ENCODE measurements at places on chromosomes 5 and 9. TPM values are rescaled to one million over a fixed set of nuclear protein-coding genes. Genes with fewer than 3 reads are reported as not detected.

- no peaks in the 10 kb centered on the region for H3K4me1 ChIP-seq
- H3K27me3 ChIP-seq: peaks cover 8% of the 10 kb centered on the region
- H3K4me3 ChIP-seq: no peak overlapping the region
- no peak for DNase-seq
- no peak overlapping the region for H3K27ac ChIP-seq
Observed at GRCh38 chr5:137061382-137061781, 437.7 kb downstream of the SPOCK1 start.

DNA sequence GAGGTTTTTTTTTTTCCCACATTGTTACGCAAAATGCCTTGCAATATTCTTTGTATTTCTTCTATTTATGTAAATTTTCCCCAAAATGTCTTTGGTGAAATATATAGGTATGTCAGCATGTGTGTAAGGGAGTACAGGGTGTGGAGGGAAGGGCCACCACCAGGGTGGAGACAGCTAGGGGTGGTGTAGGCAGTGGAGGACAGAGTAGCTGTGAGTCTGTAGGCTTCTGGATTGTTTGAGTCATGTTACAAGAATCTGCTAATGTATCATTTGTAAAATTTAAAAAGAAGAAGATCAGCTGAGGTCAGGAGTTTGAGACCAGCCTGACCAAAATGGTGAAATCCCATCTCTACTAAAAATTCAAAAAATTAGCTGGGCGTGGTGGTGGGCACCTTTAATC is 175.5 kb downstream of the NXNL2 start:
- no peaks in the 10 kb centered on the region for H3K4me1 ChIP-seq
- no peak for DNase-seq
- H3K4me3 ChIP-seq: no peak overlapping the region
- no peak overlapping the region for H3K27ac ChIP-seq
- peaks cover 13% of the 10 kb centered on the region for H3K27me3 ChIP-seq

- H3K4me3 ChIP-seq: peak overlapping the region; percentile 90
- peaks cover 42% of the 10 kb centered on the region for H3K4me1 ChIP-seq
- H3K36me3 ChIP-seq: peaks cover 16% of the 10 kb centered on the region
Observed at GRCh38 chr5:95960667-95961616, 709 bp downstream of the ELL2 start.

GRCh38 chr9:6384732-6385131 is 28.3 kb upstream of the UHRF2 start:
- no peak for DNase-seq
- H3K36me3 ChIP-seq: no peaks in the 10 kb centered on the region
- no peak overlapping the region for H3K4me3 ChIP-seq
- H3K4me1 ChIP-seq: no peaks in the 10 kb centered on the region
- H3K27ac ChIP-seq: no peak overlapping the region
- peaks cover 5% of the 10 kb centered on the region for H3K27me3 ChIP-seq

GRCh38 chr5:126456217-126456820 is 33.1 kb downstream of the GRAMD2B start:
- H3K4me3 ChIP-seq: no peak overlapping the region
- no peak overlapping the region for H3K27ac ChIP-seq
- no peaks in the 10 kb centered on the region for H3K27me3 ChIP-seq

- H3K36me3 ChIP-seq: peaks cover 16% of the 10 kb centered on the region
- H3K4me1 ChIP-seq: peaks cover 19% of the 10 kb centered on the region
- no peak for DNase-seq
- H3K4me3 ChIP-seq: no peak overlapping the region
- peak overlapping the region; percentile 72 for H3K27ac ChIP-seq
Observed at GRCh38 chr9:137762414-137763061, 115.0 kb upstream of the CACNA1B start.

GRCh38 chr9:101442318-101442717 is 6.7 kb upstream of the ALDOB start:
- H3K27me3 ChIP-seq: peaks cover 27% of the 10 kb centered on the region
- no peak overlapping the region for H3K27ac ChIP-seq
- no peaks in the 10 kb centered on the region for H3K36me3 ChIP-seq
- H3K4me3 ChIP-seq: no peak overlapping the region
- DNase-seq: no peak

GRCh38 chr5:28450997-28451396 is 1412.6 kb upstream of the CDH9 start:
- DNase-seq: no peak
- no peak overlapping the region for H3K4me3 ChIP-seq
- H3K27ac ChIP-seq: no peak overlapping the region
- H3K27me3 ChIP-seq: no peaks in the 10 kb centered on the region
- no peaks in the 10 kb centered on the region for H3K4me1 ChIP-seq
- H3K36me3 ChIP-seq: no peaks in the 10 kb centered on the region

GRCh38 chr5:178391480-178391879 is 158.9 kb upstream of the PHYKPL start:
- H3K4me1 ChIP-seq: no peaks in the 10 kb centered on the region
- H3K27ac ChIP-seq: no peak overlapping the region
- DNase-seq: no peak

DNA sequence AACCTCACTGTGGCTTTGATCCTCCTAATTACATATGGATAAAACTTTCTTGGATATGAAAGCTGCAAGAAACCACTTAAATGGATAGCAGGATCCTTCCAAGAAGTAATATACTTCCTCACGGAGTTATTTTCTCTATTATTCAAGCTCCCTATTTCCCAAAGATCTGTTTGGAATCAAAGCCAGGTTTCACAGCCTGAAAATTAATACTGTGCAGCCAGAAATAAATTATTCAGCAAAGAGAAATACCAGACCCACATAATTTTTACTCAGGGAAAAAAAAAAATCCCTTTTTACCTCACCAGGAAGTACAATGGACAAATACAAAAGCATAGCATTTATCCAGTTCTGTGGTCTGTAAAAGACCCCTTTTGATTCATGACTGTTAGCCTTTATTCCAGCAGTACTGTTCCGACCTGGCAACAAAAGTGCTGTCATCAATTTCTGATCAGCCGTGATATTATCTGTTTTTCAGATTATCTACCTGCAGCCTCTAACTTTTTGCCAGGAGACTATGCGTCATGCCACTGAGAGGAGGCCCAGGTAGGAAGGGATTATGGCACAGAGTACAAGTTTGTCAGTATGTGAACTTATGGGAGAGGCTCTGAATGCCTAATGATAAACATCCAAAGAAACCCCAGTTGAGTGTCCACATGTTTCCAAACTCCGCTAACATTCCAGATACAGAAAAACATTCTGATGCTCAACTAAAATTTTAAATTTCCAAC is 57.0 kb downstream of the FBN2 start:
- no peaks in the 10 kb centered on the region for H3K27me3 ChIP-seq
- H3K27ac ChIP-seq: no peak overlapping the region
- no peak for DNase-seq
- H3K4me3 ChIP-seq: no peak overlapping the region
- no peaks in the 10 kb centered on the region for H3K4me1 ChIP-seq
- no peaks in the 10 kb centered on the region for H3K36me3 ChIP-seq

GRCh38 chr5:147930769-147931168 is 24.4 kb upstream of the C5orf46 start:
- no peak for DNase-seq
- no peaks in the 10 kb centered on the region for H3K36me3 ChIP-seq
- H3K4me3 ChIP-seq: no peak overlapping the region
- peaks cover 11% of the 10 kb centered on the region for H3K27me3 ChIP-seq

DNA sequence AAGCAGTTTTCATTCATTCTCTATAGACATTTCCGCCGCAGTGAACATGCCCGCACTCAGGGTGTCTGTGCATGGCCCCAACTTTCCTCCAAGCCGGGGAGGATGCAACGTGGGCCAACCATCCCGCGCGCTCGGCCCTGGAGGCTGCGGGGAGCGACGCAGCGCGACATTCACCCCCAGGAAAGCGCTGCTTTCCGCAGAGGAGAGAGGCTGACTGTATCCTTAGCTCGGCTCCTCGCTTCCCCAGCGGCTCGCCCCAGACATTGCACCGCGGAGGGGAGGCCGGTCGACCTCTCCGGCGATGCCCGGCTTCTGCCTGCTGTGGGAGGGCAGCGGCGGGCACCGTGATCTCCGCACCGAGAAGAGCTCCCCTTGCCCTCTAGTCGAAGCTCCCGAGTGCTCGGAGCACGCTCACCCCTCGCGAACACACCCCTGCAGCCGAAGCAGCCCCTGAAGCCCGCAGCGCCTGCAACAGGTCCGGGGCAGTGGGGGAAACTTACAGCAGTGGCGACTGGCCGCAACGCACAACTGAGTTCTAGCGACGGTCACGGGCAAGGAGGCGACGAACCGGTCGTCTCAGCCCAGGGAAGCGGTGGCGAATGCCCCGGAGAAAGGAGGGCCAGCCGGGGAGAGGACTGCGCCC is 600 bp downstream of the ENC1 start:
- H3K4me1 ChIP-seq: peaks cover 47% of the 10 kb centered on the region
- peak overlapping the region; percentile 32 for H3K27ac ChIP-seq
- peaks cover 2% of the 10 kb centered on the region for H3K27me3 ChIP-seq
- peak overlapping the region; percentile 89 for H3K4me3 ChIP-seq
- DNase-seq: no peak
- H3K36me3 ChIP-seq: no peaks in the 10 kb centered on the region

DNA sequence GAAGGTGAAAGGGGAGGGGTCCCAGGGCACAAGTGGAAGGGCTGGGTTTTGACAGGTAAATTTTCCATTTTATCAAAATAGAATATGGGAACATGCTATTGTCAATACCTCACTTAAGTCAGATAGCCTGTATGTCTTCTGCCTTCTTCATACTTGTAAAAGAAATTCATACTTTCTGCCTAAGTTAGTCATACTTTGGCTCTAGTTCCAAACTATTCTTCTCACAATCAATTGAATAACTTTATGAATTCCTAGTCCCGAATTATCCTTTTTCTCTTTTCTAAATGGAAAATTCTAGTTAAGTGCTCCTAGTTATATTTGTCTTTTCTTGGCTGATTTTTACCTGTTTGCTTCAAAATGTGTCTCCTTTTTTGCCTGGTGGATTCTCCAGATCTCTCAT is 271.4 kb downstream of the CSNK1G3 start:
- no peak overlapping the region for H3K4me3 ChIP-seq
- no peaks in the 10 kb centered on the region for H3K4me1 ChIP-seq
- no peak for DNase-seq

DNA sequence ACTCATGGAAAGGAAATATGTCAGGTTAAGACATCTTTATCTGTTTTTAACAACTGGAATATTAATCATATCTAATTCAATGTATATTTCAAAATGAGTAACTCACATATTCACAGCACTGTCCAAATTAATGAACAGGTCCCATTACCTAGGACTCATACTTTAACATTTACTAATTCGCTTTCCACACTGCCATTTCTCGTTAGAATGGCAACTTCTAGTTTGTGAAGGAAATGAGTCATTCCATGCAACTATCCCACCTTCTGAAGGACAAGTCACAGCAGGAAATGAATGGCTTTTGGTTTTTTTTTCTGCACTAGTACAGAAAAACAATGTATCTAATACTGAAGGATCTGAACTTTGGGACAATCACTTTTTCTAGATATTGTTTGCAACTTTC is 24.6 kb upstream of the IFNK start:
- no peaks in the 10 kb centered on the region for H3K36me3 ChIP-seq
- H3K27me3 ChIP-seq: peaks cover 7% of the 10 kb centered on the region
- no peaks in the 10 kb centered on the region for H3K4me1 ChIP-seq
- DNase-seq: no peak

GRCh38 chr9:85432599-85432998 is 309.2 kb downstream of the AGTPBP1 start:
- no peak overlapping the region for H3K4me3 ChIP-seq
- peaks cover 58% of the 10 kb centered on the region for H3K27me3 ChIP-seq
- DNase-seq: no peak
- no peak overlapping the region for H3K27ac ChIP-seq
- H3K36me3 ChIP-seq: no peaks in the 10 kb centered on the region

DNA sequence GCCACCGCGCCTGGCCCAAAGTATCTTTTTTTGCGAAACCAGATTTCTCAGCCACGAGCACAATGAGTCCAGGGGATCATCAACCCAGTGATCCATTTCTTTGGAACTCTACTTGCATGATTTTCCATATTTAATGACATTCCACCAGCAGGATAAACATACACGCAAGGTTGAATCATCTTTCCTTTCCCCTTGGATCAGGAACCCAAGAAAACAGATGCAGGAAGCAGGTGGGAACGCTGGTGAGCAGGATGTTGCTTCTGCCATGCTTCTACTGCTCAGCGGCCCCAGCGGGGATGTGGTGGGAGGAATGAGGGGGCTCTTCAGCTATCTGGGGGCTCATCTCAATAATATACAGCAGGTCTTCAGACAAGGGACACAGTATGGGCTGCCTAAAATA is 118.2 kb downstream of the SEC61B start:
- DNase-seq: no peak
- no peak overlapping the region for H3K4me3 ChIP-seq
- peaks cover 23% of the 10 kb centered on the region for H3K27me3 ChIP-seq
- no peaks in the 10 kb centered on the region for H3K36me3 ChIP-seq

DNA sequence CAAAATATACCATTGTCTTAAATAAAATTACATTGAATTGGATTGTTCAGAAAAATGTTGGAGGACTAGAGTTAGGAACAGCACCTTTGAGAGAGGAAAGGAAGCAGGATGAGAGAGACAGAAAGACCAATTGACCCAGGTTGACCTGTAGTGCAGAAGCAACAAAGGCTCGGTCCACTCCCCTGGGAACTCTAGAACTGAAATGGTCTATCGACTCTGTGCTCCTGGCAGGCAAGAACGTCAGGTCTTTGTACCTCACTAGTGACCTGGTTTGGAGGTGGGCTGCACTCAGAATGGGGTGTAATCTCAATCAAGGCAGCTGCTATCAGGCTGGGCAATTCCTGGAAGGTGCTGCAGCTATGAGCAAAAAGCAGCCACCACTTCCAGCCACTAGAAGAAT is 110.8 kb downstream of the FAM174A start:
- no peak for DNase-seq
- H3K4me3 ChIP-seq: no peak overlapping the region
- H3K36me3 ChIP-seq: no peaks in the 10 kb centered on the region
- H3K27me3 ChIP-seq: no peaks in the 10 kb centered on the region
- H3K27ac ChIP-seq: no peak overlapping the region
- no peaks in the 10 kb centered on the region for H3K4me1 ChIP-seq

- H3K4me1 ChIP-seq: peaks cover 19% of the 10 kb centered on the region
- peaks cover 84% of the 10 kb centered on the region for H3K27me3 ChIP-seq
- no peak for DNase-seq
- H3K36me3 ChIP-seq: no peaks in the 10 kb centered on the region
Observed at GRCh38 chr9:4297786-4298254, 2.0 kb downstream of the GLIS3 start.

DNA sequence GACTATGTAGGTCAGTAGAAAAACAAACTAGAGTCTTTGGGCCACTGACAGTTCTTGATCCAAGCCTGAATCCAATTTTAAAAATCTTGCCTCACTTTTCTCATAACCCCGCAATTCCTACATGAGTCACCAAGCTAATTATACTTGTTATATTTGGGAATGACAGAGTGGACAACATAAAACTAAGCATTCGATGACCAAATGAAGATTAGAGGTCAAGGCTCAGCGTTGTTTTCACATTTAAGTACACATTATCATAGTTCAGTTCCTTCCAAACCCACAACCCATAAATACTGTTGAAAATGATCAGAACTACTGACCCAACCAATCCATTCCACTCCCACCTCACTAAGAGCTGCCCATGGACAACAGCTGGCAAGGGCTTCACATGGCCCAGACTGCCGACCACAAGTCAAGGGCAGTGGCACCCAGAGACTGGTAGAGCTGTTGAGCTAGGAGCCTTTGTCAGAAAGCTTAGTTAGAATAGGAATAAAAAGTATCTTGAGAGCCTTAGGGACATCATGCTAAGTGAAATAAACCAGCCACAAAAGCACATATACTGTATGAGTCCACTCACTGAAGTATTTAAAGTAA is 64.2 kb downstream of the MYO10 start:
- DNase-seq: no peak
- H3K27me3 ChIP-seq: no peaks in the 10 kb centered on the region
- no peaks in the 10 kb centered on the region for H3K4me1 ChIP-seq

CDC20B gene
- not detected for total RNA-seq

FANCC gene
- total RNA-seq: 13.5 TPM

NDUFS6 gene
- total RNA-seq: 25.3 TPM

HAPLN1 gene
- not detected for total RNA-seq

CCL21 gene
- not detected for total RNA-seq

RNF20 gene
- 39.3 TPM for total RNA-seq

CNTNAP3 gene
- total RNA-seq: not detected
